ENCODE measurements at places on chromosomes 12 and 14. TPM values are rescaled to one million over a fixed set of nuclear protein-coding genes. Genes with fewer than 3 reads are reported as not detected.
A peak's percentile ranks its signal among the peaks of the same experiment; 100 is the strongest.

The RAD9B gene
- 0.22 TPM for polyA plus RNA-seq

The PTCSC3 gene
- not detected for polyA plus RNA-seq

The TROAP gene
- polyA plus RNA-seq = 2.0 TPM

The DIP2B gene
- 4.8 TPM for polyA plus RNA-seq

The GLS2 gene
- 28.0 TPM for polyA plus RNA-seq

The MYF6 gene
- 0.18 TPM for polyA plus RNA-seq

The FOXG1 gene
- polyA plus RNA-seq = not detected

The MOK gene
- 2.9 TPM for polyA plus RNA-seq

The VRTN gene
- polyA plus RNA-seq = not detected

The CHD8 gene
- polyA plus RNA-seq = 11.1 TPM

DNA sequence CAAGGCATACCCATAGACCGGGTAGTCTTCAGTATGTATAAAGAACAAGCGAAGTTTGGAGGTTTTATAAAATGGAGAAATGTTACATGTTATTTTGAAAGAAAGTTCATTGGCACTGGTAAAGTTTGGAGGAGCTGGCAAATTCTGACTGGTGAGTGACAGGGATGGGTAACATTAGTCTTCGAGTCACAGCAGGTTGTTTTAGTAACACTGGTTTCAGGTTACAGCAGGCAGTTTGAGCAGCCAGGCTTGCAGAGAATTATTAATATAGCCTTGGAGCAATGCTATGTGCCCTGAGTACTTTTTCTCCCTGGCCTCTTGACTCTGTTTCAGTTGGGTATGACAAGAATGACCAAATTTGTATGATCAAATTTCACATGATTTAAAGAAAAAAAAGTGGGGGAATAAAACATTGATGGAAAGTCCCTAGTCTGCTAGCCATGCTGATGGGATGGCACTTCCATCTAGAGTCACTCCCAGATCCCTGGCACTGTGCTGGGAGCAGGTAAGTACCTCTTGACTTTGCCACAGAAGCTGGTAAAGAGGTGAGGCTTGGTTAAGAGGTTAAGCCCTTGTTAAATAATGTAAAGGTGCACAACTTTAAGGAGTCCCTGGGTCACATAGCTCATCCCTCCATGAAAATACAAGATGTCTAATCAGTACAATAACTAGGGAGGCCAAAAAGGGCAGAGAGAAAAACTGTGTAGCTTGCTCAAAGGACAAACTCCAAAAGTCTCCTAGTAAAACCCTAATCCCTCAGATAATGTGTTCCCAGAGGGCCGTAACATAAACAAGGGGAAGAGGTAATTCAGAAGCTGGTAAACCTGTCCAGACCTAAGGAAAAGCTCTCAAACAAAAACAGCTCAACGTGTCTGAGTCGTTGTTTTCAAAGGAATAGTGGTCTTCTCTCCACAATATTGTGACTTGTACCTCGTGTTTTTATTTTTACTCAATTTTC, 12.7 kb upstream of the SVOP start:
- no peak for DNase-seq

GRCh38 chr12:58745348-58746125, 174.8 kb downstream of the LRIG3 start:
- DNase-seq = no peak

GRCh38 chr12:96989916-96990315, 82.9 kb downstream of the NEDD1 start:
- peak; percentile 54 for DNase-seq

- DNase-seq = no peak
These were observed 5.5 kb upstream of the GABARAPL1 start for GRCh38 chr12:10207136-10207535.

GRCh38 chr14:106578481-106578880, 1052.1 kb downstream of the TMEM121 start:
- DNase-seq = no peak

GRCh38 chr14:83764656-83765599, 1765.0 kb upstream of the FLRT2 start:
- no peak for DNase-seq

GRCh38 chr14:58238252-58239243, 6.1 kb upstream of the PSMA3 start:
- peak; percentile 46 for DNase-seq

DNA sequence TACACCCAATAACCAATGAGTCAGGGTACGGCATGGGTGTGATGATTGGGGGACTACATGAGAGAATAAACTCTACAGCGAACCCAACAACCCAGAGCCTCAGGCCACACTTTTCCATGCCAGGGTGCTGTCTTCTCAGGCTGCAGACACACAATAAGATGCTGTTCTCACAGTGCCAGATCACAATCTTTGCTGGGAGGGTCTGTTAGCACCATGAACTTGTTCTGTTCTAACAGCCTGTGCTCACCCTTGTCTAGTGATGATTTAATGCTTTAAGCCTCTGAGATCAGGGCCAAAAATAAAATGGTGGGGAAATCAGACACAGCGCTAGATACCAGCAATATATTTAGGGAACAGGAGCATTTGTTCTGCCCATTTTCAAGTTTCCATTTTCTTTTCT, 621.9 kb upstream of the TBX3 start:
- DNase-seq = no peak

GRCh38 chr14:84657911-84658310, 872.0 kb upstream of the FLRT2 start:
- DNase-seq = no peak

DNA sequence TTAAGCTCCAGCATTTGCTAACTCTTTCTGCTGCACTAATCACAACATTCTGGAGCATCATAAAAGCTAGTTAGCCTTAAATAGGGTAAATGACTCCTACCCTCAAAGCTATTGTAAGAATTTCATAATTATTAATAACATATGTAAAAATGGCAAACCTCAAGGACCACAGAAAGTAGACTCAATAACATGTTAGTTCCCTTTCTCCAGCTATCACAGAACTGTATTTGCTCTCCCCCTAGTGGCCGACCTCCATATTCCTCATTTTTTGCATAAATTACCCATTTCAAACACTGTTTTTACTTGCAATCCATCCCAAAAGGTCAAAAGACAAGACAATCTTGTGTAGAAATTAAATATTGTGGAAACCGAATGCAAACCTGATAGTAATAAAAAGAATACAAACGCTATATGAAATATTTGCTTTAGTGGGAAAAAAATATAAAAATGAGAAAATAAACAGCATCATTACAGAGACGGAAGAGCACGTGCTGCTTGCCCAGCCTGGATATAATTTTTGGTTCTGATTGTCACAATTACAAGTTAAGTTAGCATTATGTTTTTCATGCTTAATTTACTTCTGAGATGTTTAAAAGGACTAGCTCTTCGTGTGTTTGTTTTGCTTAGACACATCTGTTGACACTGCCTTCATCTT, 97.9 kb downstream of the RERGL start:
- no peak for DNase-seq

DNA sequence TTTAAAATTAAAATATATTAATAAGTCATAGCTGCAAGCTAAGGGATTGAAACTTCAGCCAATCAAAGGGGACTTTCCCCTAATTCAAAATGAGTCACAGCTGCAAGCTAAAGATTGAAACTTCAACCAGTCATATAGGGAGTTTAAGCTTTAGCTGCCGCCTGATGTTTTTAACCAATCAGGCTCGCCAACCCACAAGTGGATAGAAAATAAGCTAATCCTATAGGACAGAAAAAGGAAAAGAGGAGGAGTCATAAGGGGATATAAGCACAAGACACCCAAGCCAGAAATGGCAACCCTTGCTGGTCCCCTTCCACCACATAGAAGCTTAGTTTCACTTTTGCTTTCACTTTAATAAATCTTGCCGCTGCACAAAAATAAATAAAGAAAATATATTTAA, 1154.6 kb downstream of the GALC start:
- no peak for DNase-seq

DNA sequence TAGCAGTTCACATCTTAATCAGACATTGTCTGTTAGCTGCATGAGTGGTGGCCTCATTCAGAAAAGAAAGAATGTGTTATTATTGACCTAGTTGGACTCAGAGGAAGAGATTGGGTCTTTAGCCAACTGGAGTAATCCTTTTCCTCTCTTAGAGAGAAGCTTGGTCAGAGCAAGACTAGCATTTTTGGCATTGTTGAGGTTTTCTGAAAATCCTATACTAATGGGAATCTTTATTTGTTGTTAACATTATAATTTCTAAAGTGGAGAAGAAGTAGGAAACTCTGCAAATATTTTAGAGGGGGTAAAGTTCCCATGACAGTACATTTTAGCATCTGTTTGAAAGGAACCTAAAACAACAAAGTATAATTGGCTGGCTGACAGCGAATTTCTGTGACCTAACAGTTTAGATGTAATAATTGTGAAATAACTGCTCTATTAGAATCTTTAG, 9.7 kb downstream of the TOX4 start:
- DNase-seq = no peak

DNA sequence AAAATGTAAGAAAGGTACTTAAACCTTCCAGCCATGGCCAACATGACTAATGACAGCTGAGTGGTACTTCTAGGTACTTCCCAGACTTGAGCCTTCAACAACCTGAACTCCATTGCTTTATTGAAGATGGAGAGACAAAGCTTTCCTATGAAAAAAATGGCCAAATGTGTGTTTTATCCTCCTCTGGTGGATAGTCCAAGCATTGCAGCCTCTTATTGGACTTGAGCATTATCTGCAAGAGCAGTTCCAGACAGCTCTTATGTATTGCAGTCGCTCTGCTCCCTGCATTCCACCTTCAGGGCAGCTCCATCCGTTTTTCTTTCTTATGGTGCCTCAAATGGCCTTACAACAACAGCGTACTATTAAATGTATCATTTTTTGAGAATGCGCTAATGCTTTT, 588.2 kb downstream of the NRXN3 start:
- DNase-seq = no peak

DNA sequence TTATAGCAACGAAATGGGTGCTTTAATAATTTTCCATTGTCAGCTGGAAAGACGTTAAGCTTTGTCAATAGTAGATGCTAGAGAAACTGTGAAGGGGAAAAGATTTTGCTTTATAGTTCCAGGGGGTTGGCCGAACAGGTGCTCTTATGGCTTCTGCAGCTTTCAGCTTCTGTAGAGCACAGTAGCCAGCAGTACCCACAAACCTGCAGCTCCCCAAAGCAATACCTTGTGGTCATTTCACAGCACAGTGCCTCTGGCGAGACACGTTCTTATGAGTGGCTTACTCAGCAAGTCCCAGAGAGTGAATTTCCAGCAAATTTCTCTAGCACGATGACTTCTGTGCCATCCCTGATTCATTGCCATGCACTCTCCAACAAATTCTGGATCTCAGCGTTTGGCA, 416.3 kb upstream of the ATP2B1 start:
- DNase-seq = no peak

GRCh38 chr14:60184146-60184904, 19.1 kb upstream of the DHRS7 start:
- no peak for DNase-seq

Data from liver (tissue), 10 donors.